ENCODE measurements at places on chromosomes 6 and 20.

GRCh38 chr20:8271727-8272126 is 139.7 kb downstream of the PLCB1 start:
- DNase-seq, result no peak

DNA sequence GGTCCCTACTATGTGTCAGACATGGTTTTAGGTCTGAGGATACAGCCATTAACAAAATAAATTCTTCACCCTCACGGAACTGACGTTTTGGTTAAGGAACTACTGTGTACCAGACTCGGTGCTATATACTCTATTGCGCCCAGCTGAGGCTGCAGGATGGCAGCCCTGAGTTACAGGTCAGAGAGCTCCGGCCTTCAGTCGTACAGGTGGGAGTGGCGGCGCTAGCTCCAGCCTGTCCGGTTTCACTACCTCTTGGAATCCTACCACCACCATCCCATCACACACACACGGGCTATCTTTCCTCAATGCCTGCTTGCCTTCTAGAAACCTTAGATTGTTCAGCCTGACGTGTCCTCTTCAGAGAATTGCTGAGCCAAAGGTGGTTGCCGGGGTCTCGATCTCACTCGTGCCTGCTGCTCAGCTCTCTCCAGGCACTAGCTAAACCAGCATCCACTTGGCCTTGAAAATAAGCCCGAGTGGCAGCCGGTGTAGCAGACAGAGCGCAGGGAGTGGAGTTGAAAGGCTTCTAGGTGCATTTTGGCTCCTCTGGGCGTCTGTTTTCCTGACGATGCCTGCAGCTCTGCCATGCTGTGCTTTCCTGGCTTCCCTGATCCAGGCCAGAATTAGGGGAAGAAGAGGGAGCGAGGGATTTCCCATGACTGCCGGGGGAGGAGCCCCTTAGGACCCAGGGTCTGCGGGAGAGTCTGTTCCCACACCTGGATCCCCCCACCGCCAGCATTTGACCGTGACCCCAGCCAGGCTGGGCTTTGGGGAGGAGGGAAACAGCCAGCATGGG is 1.1 kb upstream of the TCF15 start:
- no peak for DNase-seq

DNA sequence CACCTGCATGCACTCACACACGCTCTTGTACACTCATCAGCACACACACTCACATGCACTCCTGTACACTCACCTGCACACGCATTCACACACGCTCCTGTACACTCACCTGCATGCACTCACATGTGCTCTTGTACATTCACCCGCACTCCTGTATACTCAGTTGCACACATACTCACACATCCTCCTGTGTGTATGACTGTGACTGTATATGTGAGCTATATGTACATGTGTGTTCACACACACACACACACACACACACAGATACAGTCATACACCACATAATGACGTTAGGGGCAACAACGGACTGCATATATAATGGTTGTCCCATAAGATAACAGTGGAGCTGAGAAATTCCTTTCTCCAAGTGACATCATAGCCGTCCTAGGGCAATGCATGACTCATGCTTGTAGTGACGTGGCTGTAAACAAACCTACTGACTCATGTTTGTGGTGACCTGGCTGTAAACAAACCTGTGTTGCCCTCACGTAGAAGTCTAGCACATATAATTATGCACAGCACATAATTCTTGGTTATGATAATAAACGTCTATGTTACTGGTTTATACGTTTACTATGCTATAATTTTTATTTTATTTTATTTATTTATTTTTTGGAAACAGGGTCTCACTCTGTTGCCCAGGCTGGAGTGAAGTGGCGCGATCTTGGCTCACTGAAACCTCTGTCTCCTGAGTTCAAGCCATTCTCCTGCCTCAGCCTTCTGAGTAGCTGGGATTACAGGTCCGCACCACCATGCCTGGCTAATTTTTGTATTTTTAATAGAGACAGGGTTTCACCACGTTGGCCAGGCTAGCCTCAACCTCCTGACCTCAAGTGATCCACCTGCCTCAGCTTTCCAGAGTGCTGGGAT is 22.8 kb upstream of the TAF4 start:
- peak; percentile 6 for DNase-seq

DNA sequence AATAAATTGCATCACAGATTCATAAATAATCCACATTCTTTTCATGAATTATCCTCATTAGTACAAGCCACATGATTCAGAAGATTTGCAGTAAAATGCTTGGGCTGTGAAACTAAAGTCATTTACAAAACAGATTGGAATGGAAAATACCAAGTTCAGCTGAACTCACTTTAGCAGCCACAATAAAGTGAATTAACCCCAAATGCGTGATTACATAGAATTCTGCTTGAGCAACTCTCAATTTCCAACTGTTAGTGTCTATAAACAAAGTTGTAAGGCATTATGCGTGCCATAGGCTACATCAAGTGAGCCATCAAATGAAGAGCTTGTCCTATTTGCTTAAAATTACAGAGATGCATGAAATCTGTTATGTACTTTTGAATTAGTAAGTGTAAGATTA is 60.4 kb upstream of the GFRAL start:
- no peak for DNase-seq

GRCh38 chr6:37696220-37696840 is 1.4 kb downstream of the MDGA1 start:
- DNase-seq, result peak; percentile 33

- DNase-seq, result no peak
Measured at GRCh38 chr6:47130086-47130485, 88.0 kb upstream of the ADGRF1 start.

DNA sequence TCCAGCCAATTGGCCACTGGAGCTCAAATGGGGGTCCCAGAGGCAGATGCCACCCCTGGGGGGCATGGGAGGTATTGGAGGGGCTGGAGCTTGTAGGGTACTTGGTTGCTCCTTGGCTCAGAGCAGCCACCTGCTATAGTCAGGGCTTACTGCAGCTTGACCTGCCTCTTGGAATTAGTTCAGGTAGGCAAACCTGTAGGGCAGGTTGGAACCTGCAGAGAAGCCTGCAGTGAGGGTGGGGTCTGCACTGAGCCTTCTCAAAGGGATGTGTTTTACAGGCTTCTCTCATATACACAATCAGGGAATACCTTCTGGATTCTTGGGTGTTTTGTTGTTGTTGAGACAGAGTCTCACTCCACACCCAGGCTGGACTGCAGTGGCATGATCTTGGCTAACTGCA is 94.2 kb upstream of the MYL9 start:
- DNase-seq, result no peak

GRCh38 chr6:73471686-73472290 is 10.3 kb downstream of the MTO1 start:
- no peak for DNase-seq

GRCh38 chr20:16350465-16350864 is 222.8 kb downstream of the KIF16B start:
- no peak for DNase-seq

DNA sequence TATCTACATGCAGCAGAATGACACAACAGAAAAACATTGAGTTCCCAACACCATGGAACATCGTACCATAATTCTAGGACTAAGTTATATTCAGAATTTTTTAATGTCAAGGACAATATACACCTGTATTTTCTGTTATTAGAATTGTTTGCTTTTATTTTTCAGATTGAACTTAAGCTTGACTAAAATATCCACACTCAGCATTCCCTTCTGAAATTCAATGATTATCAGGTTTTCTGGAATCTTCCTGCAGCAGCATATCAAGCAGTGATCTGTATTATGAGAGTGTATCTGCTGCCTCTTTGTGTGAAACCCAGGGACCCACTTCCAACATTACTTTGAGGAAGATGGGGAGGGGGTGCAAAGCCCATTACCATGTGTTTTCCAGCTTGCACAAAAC is 578.6 kb upstream of the JAG1 start:
- DNase-seq, result no peak

- no peak for DNase-seq
Measured at GRCh38 chr6:42142118-42142835, at the start of gene C6orf132. TSS of gene C6orf132 (minus strand) at chr6:42142620. CDS start at chr6:42142444, 176 bp downstream.

DNA sequence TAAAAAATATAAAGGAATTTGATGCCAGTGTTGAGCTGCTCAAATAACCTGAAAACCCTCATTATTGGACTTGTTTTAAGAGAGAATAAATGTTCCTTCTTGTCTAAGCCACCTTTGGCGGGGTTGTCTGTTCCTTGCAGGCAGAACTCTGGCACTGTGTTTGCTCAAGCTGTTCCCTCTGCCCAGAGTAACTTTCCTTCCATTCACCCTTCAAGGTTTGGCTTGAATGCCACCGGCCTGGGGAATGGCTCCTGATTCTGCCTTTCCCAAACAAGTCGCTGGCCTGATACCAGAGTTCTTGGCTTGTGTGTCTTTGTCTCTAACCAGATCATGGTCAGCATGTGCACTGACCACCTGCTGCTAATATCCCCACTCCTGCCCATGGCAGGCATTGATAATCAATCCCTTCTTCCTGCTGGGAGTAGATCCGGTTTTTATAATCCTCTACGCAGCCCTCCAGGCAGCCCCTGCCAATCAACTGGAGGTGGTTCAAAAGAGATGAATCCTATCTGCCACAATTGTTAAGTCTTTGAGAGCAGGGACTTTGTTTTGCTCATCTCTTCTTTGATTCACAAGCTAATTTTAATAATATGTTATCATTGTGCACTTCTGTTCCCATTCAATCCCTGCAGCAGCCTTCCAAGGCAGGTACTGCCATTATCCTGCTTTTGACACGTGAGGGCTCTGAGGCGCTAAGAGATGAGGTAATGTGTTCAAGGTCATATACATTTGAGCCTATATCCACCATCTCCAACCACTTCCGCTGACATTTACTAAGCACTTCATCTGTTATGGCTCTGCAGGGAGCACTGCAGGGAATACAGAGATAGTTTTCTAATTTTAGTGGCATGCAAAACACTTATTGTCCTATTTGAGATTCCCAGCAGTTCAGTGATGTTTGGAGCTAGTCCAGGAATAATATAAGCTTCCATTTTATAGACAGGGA is 3.1 kb upstream of the CCM2L start:
- DNase-seq, result no peak

GRCh38 chr20:24698189-24698588 is 228.8 kb downstream of the SYNDIG1 start:
- DNase-seq, result no peak

DNA sequence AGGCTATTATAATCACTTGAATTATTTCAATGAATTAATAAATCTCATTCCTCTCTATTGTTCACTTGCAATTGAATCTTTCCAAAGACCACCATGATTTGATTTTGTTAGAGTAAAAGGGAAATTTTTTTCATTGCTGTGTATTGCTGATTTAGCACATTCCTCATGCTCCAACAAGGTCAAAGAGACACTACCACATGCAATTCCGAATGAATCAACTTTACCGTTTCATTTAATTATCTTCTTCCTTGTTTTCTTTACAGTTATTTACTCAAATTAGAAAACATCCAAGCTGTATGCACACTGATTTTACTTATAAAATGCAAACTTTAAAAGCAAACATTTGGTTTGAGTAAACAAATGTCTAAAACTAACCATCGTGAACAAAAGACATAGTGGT is 967 bp downstream of the KIAA0408 start:
- DNase-seq, result no peak

DNA sequence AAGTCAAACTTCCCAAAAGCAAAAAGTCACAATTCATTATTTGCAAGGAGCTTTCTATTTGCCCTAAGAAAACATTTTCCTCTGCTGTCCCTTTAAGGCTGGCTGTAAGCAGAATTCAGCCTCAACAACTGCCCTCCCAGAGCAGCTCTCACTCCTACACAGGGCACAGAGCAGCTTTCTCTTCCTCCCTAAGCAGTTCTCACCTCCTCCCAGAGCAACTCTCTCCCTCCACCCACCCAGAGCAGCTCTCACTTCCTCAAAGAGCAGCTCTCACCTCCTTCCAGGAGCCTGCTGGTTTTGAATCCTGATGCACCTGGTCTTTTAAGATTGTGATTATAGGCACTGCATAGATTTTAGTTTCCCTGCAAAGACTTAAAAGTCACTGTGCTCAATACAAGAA is 120.6 kb upstream of the TMEM181 start:
- DNase-seq, result no peak
